PC-3 (cell line): ENCODE measurements at places on chromosomes 6 and 20. TPM values are rescaled to one million over a fixed set of nuclear protein-coding genes. Genes with fewer than 3 reads are reported as not detected.

- no peak for DNase-seq
Measured at GRCh38 chr6:32181915-32182529, 2.0 kb downstream of the AGER start.

Gene TFEB
- 4.2 and 5.5 TPM in 2 replicates for total RNA-seq

Gene MCHR2
- not detected in 2 replicates for total RNA-seq

Gene GRM4
- not detected in 2 replicates for total RNA-seq

DNA sequence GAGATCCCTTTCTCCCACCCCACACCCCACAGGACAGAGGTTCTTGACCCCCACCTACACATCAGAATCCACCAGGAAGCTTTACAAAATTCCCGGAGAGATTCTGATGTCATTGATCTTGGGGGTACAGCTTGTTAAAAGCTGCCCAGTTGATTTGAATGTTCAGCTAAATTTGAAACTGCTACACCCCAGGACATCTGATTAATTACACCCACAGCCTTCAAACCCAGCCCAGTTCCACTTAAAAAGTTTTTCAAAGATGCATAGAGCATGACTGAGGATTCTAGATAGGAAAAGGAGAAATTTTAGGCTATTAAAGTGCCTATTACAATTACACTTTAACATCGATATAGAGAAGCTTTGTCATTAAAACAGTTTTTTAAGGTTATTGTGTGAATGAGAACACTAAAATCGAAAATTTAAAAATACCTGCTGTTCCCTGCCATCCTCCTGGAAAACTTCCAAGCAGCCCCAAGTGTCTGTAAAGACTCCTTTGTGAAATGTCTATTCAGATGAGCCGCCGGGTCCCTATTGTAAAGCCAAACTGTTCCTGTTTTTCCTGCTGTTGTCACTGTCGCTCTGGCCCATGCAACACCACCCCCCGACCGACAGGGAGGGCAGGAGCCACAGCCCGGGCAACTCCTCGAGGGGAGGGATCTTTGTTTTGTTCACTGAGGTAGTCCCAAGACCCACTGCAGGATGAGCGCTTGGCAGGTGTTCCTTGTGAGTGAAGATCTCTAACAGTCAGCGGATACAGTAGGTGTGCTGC is 132.5 kb upstream of the PHACTR3 start:
- DNase-seq = no peak
